ENCODE measurements at places on chromosomes 7 and 10.

- DNase-seq = no peak
These were observed 274.6 kb upstream of the HABP2 start for GRCh38 chr10:113278221-113278620.

DNA sequence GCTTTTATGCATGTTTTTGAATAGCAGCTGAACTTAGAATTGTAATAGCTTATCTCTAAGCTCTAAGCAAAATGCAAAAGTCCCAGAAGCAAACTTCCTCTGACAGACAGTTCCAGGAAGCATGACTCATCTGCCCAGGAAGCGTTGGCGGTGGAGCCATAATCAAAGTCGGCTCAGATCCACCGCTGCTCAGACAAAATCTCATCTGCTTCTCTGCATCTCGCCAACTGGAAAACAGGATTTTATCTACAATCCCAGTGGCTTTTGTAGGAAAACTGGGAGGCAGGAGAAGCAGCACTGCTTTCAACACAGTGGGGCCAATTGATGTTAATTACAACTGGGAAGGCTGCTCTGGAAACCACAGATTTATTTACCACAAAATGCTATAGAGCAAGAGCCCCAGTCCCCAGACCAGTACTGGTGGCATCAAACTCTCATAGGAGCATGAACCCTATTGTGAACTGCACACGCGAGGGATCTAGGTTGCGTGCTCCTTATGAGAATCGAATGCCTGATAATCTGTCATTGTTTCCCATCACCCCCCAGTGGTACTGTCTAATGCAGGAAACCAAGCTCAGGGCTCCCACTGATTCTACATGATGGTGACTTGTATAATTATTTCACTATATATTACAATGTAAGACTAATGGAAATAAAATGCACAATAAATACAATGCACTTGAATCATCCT is 99.9 kb downstream of the CUBN start:
- peak; percentile 23 for DNase-seq

DNA sequence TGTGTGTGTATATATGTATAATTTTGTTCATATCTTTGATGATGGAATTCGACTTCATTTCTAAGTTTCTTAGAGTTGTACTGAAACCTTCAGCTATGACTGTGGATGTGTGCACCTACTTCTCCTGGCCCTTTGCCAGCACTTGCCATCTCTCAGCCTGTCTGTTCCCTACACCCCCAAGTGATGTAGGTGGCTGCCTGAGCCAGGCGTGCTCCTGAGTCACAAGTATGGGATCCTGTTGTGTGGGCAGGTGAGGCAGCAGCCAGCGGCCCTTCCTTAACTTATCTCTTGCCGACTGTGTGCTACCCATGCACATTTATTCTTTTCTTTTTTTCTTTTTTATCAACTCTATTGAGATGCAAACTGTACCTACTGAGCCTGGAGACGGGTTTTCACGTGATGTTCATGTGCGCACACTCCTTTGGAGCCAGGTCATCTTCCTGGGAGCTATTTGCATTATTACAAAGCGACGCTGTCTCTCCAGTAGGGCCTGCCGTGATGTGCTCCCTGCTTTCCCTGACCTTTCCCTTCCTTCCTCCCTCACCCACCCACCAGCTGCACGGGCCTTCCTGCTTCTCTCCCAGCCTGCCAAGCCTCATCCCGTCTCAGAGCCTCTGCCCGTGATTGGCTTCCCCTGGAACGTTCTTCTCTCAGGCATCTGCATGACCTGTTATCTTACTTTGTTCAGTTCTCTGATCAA is 31.3 kb upstream of the GALNT11 start:
- DNase-seq = no peak

DNA sequence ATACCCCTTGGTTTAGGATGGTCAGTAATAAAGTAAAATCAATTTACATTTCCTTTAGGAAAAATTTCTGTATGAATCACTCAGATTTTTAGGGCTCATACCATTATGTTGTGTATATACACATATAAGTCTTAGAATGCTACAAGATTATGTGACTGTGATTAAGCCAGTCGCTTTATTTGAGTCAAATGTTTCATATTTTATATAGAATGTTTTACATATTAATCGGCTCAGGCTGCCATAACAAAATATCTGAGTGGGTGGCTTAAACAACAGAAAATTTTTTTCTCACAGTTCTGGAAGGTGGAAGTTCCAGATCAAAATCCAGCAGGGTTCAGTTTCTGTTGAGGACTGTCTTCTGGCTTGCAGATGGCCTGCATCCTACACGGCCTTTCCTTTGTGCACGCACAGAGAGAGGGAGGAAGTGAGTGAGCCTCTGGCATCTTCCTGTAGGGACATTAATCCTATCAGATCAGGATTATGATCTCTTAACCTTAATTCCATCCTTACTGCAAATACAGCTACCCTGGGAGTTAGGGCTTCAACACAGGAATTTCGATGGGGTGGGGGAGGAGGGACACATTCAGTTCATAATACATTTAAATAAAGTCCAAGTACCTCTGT is 198.0 kb downstream of the PHF14 start:
- no peak for DNase-seq

DNA sequence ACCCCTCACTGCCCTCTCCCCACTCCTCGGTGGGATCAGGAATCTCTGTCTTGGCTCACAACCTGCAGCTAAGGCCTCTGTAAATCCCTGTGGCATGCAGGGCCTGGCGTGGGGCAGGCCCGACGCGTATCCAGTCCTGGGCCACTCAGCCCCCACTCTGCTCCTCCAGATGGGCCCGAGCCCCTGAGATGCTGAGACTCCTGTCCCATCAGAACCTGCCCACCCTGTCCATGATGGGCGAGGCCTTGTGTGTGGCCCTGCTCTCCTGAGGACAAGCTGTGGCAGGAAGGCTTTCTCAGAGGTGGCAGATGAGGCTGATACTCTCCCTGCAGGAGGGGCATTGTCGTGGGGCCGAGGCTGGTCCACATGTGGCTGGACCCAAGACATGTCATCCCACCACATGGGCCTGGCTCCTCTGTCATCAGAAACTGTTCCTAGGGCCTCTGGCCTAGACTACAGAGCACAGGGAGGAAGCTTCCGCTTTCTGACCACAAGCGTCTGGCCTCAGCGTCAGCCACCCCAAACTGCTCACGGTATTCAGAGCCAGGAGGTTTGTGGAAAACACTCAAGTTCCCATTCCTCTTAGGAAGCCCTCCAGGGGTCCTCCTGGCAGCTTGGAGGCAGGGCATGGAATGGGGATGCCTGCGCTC is 6.0 kb downstream of the ALOX5 start:
- peak; percentile 1 for DNase-seq

GRCh38 chr7:27943241-27943640 is 203.3 kb downstream of the TAX1BP1 start:
- no peak for DNase-seq

- DNase-seq = no peak
These were observed 441.2 kb downstream of the PLXDC2 start for GRCh38 chr10:20257422-20257821.

DNA sequence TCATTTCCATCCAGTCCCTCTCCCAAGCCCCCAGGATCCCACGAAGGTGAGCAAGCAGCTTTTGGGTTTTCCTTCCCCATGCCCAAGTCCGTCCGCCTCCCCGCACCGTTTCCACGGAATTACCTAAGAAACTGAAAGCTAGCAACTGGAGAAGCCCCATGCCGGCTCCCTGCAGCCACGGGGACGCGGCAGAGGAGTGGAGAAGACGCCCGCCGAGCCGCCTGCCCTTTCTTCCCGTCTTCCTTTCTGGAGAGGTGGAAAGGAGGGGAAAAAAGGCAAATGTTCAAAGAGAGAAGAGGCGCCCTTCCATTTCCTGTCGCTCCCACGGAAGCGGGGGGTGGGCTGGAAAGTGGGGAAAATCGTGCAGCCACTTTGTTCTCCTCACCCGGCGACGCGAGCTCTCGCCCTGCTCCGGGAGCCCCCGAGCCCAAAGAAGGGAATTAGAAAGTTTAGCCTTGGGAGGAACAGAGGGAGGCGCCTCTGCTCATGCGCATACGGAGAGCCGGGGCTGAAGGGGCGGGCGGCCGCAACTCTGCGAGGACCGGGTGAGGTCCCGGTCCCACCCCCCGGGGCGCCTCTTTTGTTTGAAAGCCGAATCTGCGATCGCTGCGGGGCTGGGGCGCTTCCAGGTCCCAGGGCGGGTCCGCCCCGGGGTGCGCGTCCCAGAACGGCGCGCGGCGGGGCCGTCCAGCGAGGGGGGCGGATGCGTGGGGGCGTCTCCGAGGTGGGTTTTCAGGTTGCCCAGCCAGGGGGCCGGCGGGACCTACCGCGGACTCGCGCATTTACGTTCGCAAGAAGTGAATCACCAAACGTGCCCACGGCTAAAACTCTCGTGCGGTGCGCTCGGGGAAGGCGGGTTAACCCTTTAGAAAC is at the start of gene LAMB1:
Gene LAMB1 (minus strand): TSS at position 436 of the 873 bp plus-strand sequence. CDS start 276 bp downstream, at position 160.
- DNase-seq = peak; percentile 79

DNA sequence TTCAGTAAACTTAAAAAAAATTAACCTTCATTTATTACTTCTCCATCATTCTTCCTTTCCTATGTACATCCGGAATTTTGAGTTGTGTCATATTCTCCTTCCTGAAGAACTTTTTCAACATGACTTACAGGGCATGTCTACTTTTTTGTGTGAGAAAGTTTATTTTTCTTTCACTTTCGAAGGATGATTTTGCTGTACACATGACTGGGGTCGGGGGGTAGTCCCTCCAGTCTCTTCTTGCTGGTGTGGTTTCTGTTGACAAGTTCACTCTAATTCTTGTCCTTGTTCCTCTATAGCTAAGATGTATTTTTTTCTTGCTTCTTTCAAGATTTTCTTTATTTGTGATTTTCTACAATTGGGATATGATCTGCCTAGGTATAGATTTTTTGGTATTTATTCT is 55.8 kb downstream of the INPP5A start:
- no peak for DNase-seq

- DNase-seq = no peak
These were observed 37.0 kb upstream of the LCOR start for GRCh38 chr10:96794836-96795733.

DNA sequence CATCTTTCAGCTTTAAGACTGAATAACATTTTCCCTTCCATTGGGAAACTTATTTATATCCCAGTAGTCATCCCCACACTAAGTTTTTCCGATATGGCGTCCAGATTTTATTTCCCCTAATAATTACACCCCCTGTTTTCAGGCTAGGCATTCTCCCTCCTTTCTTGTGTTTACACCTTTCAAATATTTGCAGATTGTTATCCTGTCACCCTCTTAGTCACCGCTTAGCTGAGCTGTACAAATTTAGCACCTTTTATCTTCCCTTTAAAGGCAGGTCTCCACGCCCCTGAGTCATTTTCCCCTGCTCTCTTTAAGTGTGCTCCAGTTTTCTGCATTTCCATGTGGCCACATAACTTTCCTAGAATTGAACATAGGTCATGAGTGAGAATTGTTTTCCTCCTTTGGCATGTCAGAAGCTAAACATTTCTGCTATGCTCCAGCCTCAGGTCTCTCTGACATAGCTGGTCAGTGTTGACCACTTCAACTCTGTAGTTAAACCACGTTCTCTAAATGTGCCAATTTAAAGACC is 47.4 kb downstream of the LRRC4 start:
- no peak for DNase-seq

DNA sequence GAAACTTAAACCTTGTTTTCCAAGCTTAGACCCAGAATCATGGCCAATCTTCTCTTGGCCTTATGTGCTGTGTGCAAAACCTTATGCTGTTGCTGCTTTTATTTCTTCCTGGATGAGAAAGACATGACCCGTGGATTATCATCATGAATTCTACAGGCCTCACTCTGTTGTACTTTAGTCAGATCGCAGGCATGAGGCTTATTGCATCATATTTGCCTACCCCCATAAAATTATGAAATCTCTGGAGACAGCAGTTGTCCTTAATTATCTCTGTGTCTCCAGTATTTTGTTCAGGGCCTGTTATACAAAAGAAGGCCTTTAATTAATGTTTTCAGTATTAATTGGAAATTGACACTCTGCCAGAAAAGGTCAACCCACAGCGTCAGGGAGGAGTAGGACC is 71.6 kb downstream of the PLCE1 start:
- no peak for DNase-seq

GRCh38 chr7:90251304-90251635 is 6.3 kb downstream of the CFAP69 start:
- no peak for DNase-seq

- DNase-seq = no peak
These were observed 91.6 kb upstream of the KMT2E start for GRCh38 chr7:104922182-104923009.
